ENCODE measurements at places on chromosomes 5 and 9.

DNA sequence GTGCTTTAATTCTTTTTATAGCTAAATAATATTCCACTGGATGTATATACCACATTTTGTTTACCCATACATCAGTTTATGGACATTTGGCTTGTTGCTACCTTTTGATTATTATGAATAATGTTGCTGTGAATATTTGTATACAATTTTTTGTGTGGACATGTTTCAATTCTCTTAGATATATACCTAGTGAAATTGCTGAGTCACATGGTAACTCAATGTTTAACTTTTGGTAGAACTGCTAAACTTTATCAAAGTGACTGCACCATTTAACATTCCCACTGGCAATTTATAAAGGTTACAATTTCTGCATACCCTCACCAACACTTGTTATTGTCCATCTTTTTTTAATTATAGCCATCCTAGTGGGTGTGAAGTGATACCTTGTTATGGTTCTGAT lies 22.1 kb downstream of the IL31RA start:
- no peak for DNase-seq

DNA sequence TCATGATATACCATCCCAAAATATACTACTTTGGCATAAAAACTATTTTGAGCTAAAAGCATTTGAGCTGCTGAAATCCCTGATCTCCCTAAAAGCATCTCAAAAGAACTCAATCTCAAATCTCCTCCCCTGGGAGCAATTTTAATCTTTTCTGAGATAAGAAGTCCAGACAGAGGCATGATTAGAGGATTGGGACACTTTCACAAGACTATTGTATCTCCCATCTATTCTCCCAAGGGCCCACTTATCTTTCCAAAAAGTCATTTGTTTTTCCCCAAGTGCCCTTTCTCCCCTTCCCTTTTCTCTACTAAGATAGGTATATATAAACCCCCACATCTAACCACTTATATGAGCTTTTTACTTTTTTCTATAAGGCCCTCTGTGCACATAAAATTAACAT lies 79.7 kb downstream of the ALDH7A1 start:
- no peak for DNase-seq

DNA sequence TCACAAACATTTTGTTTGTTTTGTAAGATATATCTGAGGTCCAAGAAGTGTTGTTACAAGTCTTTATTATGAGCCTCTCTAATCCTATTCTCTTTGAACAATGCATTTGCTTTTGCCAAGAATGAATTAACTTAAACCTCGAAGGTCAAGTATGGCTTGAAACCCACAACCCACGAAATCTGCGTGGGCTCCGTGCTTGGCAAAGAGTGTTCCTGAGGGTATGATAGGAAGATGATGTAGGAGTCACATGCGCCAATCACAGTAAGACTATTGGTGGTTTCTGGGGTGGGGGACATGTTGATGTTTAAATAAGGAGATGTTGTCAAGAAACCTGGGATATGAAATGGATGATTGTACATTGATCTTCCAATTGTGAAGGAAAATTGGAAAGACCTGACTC lies 330.8 kb upstream of the RFX3 start:
- no peak for DNase-seq

GRCh38 chr9:123725389-123725788 lies 204.5 kb downstream of the DENND1A start:
- no peak for DNase-seq

DNA sequence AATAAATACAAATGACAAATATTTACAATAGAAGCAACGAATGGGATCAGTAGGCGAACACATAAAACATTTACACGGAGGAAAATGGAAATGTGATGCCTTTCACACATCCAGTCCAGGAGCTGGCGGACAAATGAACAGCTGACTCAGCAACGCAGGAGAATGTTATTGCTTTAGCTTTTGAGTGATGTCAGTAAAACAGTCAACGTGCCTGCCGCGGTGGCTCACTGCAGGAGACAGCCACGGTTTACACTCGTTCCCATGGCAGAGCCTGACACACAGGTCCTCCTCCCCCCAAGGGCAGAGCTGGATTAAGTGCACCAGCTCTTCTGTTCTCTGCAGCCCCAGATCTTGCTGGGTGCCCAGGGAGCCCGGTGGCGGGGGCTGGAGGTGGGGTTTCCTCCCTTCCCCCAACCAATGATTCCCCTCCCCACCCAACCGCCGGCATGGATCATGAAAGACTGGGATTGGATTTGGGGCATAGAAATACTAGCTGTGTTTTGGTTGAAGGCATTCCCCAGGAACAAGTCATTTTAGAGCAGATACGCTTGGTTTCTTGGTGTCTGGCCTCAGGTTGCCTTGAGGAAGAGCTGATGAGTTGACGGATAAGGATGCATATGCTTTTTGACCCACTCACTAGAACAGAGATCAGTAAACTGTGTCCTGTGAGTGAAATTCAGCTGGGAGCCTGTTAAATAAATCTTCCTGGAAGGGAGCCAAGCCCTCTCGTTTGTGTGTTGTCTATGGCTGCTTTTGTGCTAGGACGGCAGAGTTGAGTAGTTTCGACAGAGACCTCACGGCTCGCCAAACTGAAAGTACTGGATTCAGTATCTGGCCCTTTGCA lies 12.5 kb downstream of the STC2 start:
- DNase-seq: no peak

DNA sequence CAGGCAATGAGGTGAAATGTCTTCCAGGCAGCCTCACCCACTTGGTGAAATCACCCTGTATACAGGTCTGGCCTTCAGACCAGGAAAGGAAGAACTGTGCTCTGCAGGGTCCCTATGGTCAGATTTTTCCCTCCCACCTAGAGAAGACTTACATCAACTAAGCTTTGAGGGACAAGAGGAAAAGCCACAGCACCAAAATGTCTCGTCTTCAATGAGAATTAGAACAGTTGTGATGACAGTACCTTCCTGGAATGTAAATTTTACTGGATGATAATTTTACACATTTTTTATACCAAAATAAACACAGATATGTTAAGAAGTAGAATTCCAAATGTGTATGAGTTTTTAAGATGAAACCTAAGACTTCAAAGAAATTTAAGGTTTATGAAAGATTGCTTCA lies 283.9 kb downstream of the SPOCK1 start:
- DNase-seq: no peak

DNA sequence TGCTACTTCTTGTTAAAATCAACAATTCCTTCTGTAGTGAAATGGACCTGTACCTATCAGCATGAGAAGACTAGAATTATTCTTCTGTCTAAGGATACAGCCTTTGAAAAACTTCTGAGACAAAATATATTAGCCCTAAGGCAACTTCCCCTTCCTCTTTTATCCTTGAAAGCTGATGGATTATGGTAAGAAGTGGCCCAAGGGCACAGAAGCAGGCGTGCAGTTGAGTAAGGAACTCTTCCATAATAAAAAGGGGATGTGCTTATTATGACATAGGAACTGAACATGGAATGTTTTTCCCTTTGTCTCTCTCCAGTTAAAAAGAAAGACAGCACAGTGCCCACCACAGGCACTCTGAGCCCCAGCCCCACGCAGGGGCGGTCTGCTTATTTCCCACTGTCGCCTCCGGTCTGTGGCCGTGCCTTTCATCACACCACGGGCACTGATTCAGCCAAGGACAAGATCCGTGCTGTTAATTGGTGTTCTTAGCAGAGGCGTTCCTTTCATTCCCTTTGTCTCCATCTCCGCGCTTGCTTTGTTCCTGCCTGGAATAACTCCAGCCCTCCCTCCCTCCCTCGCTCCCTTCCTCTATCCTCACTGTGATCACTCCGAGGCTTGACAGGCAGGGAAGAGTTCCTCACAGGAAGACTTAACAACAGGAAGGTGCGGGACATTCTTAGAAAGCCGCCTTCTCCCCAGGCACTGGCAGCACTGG lies 135.9 kb upstream of the OTULINL start:
- DNase-seq: no peak

DNA sequence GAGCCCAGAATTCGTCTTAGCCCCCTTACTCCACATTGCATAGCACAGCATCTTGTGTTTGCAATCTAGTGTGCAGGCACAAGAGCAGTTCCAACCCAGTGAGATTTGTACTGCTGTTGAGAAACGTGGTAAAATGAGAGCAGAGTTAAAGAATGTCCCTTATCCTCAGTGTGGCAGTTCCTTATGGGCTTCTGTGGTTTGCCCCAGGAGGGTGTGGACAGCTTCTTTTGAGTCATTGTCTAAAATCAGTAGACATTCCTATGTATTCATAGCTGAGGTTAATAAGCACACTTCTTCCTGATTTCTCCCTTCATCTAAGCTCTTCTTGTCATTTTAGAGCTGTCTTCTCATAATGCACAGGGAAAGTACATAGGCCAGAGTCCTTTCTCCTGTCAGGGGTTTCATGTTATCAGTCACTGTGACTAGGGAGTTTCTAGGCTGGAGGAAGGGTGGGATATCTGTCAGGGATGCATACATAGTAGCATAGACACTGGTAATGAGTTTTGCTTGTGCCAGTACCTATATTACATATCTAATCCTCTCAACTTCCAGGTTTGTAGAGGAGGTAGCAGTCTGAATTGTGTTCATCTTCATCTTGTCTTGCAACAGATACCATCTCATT lies 2.0 kb upstream of the CAVIN4 start:
- no peak for DNase-seq

- no peak for DNase-seq
These were observed 161.6 kb upstream of the CD180 start for GRCh38 chr5:67358186-67358585.

DNA sequence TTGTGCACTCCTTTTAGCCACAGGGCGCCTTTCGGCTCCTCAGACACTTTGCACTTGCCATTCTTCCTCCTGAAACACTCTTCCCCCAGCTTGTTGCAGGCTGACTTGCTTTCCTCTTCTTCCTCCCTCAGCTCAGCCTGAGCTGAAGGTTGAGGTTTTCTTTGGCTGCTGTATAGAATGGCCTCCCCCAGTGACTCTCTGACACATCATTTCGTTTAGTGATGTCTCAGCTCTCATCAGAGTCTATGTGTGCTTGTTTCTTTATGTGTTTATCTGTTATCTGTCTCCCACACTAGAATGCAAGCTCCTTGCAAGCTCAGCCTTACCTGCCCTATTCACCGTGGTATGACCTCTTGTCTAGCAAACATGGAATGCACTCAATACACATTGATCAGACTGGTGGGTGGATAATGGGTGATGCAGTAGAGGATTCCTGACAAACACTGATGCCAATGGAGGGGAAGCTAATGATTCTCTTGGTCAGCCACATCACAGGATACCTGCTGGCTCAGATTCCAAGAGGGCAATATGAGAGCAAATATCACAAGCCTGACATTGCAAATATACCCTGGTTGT lies 112.9 kb upstream of the STC2 start:
- DNase-seq: no peak

GRCh38 chr5:75856056-75856455 lies 138.8 kb upstream of the POC5 start:
- DNase-seq: no peak

DNA sequence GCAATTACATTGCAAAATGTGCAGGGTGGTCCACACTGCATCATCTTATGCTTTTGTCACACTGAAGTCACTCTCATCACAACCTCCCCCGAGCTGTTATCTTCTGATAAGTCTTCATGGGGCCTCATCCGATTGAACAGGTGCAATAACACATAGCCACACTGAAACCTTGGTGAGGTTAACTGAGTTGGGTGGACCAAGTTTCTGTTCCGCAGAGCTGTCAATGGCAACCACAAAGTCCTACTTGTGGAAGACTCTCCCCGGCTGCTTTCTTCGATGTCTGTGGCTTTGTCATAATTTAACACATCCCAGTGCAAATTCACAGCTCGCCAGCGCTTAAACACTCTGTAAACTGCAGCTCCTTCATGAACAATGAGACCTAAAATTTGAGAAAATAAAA lies 112.2 kb downstream of the MARCHF11 start:
- DNase-seq: no peak

- no peak for DNase-seq
These were observed 18.7 kb upstream of the CARNMT1 start for GRCh38 chr9:75046725-75047345.

- DNase-seq: no peak
These were observed 57.7 kb downstream of the COL5A1 start for GRCh38 chr9:134699343-134699740.

DNA sequence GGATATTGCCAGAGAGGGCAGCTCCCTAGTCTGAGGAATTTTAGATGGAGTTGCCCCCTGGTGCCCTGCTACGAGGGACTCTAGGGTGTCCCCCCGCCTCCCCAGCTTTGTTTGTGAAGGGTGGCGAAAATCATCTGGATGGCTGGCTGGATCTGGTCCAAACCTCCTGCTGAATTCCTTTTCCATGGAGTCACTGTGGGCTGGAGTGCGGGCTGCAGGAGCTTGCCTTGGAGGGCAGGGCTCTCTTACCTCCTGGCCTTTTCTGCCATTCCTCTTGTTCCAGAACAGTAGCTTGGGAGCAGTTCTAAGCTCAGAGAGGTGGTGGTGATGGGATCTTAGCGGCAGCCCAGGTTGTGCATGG lies 2.1 kb downstream of the SYNPO start:
- DNase-seq: no peak

GRCh38 chr5:4942831-4943178 lies 197.3 kb upstream of the ADAMTS16 start:
- DNase-seq: no peak

- no peak for DNase-seq
These were observed 141.2 kb downstream of the ASTN2 start for GRCh38 chr9:117273612-117274011.

DNA sequence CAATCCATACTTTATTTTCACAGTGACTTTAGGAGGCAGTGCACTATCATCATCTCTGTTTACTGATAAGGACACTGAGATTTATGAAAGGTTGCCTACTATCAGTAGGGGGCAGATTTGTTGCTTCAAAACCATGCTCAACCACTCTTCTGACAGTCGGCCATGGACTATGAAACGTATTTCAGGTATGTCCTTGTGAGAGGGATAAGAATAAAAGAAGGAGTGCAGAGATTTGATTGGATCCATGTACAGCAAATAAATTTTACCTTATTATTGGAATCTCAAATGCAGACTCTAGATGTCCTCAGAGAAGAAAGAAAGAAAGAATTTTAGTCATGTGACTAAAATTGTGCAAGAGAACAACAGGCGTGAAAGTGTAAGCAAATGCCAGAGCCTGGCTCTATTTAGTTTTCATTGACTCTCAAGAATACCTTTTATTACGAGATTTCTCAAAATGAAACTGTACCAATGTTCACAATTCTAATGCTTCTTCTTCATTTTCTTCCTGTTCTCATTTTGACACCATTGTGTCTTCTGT lies 296.6 kb upstream of the RASA1 start:
- DNase-seq: no peak

- DNase-seq: no peak
These were observed 31.1 kb downstream of the ANKS6 start for GRCh38 chr9:98765256-98765655.

- no peak for DNase-seq
These were observed 11.7 kb upstream of the UGT3A2 start for GRCh38 chr5:36078430-36078829.

DNA sequence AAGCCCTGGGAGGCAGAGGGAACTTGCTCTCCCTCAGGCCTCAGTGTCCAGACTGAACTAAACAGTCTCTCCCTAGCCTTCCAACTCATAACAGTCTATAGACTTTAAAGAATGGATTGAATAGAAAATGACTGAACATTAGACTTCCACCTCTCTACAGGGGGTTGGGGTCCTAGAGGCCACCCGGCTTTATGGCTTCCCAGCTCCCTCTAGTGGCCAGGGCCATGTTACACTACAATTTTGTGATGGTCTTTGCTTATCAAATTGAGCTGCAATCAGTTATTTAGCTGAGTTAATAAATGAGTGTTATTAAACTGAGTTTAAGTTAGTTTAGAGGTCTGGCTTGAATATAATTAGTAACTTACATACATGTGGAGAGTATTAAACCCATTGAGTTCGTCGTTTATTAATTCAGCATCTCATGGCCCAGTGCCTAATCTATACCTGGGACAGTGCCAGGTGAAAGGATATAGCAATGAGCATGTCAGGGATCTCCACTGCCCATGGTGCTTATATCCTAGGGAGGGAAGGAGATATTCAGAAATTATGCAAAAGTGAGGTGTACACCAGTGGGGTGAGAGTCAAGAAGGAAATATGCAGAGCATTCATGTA lies 105.2 kb downstream of the SH3TC2 start:
- peak; percentile 22 for DNase-seq

All from activated T-helper 1 cell treated with anti-CD3 and anti-CD28 coated beads, Interleukin-2, amount 50 U/mL, for 16 hours (primary cell).